ENCODE measurements at places on chromosomes 4 and X.

GRCh38 chr4:24137671-24138601 is 248.1 kb upstream of the PPARGC1A start:
- DNase-seq, result peak; percentile 15

DNA sequence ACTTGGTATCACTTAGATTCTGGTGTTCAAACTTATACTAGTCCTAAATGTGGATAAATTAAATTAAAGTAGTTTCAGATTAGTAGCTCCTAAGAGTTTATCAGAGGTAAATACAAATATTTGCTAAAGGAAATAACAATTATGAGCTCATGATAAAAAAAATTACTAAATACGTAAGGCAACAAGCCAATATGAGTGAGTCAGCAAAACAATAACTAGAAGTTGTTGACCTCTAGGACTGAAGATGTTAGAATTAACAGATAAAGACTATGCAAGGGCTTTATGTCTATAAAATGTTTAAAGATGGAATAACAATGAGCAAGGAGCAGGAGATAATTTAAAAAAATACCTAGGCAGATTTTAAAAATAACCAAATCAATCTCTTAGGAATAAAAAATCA is 195.8 kb downstream of the CLCN4 start:
- no peak for DNase-seq

GRCh38 chr4:38067499-38067898 is 107.3 kb downstream of the PTTG2 start:
- no peak for DNase-seq

DNA sequence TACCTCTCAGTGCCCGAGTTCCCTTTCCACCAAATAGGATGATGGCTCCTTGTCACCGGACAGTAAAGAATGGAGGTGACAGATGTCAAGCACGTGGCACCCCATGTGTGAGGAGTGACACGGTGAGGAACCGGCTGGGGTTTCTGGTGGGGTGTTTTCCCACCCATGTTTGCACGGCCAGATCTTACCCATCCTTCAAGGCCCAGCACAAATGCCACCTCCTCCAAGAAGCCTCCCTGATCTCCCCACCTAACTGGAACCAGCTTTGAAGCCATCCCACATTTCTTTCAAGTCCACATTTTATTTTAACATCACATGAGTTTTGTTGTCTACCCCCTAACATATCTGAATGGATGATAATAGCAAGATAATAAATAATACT is 63.0 kb downstream of the WFS1 start:
- DNase-seq, result no peak

DNA sequence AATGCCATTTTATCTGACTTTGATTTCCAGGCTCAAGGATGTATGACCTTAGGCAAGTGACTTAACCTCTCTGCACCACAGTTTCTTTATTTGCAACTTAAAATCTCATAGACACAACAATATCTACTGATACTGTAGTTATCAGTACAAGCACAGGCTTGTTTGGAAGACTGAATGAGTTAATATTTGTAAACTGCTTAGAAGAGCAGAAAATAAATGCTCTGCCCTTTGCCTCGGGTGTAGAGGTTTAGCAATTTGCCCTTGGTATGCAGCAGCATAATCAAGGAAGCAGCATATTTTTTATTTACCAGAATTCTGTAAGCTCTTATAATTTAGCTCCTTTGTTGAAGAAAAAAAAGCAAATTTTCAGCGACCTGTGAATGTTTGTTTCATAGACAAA is 2.9 kb upstream of the CXCL1 start:
- peak; percentile 38 for DNase-seq

GRCh38 chrX:135697601-135698000 is 15.8 kb upstream of the CT45A1 start:
- no peak for DNase-seq

DNA sequence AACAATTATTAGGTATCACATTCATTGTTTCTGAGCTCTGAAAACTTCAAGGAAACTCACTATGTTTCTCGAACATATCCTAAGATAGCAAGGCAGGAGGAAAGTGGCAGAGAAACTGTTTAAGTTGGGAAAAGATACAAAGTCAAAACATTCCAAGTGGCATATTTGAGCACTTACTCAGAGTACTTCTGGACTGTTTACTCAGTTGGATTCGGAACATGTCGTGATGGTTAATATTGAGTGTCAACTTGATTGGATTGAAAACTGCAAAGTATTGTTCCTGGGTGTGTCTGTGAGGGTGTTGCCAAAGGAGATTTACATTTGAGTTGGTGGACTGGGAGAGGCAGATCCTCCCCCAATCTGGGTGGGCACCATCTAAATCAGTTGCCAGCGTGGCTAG is 298.3 kb downstream of the IL1RAPL2 start:
- DNase-seq, result no peak

All from fibroblast of gingiva (primary cell).